ENCODE measurements at places on chromosomes 4 and X.

DNA sequence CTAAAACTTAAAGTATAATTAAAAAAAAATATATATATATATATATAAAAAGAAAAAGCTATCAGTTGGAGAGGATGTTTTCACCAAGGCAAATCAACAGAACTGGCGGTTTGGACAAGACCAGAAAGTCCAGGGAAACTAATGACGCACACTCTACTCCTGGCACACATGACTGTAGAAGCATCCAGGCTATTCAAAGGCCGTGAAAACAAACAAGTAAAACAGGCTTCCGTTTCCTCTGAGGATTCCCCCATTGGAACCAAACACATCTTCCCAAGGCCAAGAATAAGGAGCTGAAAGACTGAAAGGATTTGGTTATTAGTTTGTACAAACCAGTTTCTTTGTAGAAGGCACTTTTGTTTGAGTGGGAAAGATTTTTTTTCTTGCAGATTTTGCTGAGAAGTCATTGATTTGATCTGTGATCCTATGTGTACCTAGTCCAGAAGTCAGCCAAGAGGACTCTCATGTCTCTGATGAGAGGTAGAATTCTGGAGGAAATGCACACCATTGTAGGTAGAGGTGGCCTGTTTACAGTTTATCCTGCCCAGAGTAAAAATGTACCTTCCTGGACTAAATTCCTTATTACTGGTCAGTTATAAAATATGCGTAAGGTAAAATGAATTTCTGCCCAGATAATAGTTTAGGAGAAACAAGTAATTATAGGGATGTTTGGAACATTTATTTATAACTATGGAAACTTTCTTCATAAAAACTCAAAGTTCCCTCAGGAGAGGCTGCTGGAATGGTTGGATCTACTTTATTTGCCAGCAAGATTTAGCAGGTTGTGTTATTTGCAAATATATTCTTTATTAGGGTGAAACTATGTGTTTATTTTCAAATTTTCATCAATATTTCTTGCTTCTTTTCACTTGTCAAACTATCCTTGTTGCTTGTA is 66.5 kb downstream of the DMP1 start:
- DNase-seq = no peak

GRCh38 chr4:119788349-119789266 is 160.0 kb upstream of the PDE5A start:
- DNase-seq = no peak

DNA sequence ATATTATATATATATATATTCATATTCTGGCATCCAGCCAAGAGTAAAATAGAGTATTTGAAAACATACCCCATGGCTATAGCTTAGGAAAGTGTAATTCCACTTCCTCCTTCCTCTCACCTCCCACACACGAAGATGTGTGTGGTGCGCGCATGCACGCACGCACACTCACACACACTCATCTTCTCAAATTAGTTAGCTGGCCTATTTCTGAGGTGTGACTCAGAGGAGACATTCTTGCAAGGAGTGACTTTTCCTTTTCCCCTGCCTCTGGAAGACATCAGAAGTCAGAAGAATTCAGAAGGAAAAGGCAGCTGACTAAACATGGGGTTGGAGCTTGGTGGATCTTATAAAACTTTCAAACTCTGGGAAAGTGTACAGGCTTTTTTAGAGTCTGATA is 8.8 kb downstream of the ENPEP start:
- DNase-seq = no peak

DNA sequence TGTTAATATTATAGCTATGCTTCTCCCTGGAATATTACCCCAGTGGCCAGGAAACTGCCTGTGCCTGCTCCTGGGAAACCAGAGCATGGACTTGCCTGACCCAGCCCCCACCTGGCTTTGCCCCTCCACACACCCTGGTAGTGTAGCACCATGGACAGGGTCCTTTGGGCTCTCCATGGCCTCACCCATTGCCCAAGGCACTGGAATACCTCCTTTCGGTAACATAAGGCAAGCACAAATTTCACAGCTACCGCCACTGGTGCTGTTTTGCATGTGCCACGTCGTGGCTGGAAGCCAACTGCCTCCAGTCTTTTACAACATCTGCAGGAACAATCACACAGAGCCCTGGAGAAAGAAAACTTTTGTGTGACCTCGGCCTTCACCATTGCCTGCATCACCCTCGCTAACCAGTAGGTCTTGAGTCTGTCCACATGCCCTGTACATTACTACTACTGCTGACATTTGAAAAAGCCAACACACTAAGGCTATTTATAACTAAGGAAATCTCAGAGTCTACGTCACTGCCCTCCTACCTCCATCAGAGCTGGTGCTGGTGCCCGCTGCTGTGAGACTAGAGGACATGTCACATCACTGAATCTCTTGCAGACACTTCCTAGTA is 47.7 kb downstream of the HPGD start:
- no peak for DNase-seq

- DNase-seq = no peak
These were observed 195.0 kb upstream of the LDB2 start for GRCh38 chr4:17093481-17093880.

DNA sequence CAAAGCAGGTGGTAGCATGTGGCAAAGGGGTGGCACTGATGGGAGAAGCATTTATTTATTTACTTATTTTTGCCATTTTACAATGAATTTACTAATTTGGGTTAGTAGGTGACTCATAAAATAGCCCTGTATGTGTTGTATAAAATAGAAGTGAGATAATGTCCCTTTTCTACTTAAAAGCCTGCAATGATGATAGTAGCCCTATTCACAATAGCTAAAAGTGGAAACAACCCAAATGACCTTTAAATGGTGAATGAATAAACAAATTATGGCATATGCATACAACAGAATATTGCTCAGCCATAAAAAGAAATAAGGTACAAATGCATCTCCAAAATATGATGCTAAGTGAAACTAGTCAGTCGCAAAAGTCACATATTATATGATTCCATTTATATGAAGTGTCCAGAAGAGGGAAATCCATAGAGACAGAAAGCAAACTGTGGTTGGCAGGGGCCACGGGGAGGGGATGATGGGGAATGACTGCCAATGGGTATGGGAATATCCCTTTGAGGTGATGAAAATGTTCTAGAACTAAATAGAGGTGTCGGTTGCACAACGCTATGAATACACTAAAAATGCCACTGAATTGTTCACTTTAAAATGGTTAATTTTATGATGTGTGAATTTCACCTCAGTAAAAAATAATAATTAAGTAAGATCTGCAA is 35.8 kb upstream of the FAM9C start:
- DNase-seq = no peak

GRCh38 chr4:182567119-182567518 is 323.9 kb downstream of the TENM3 start:
- DNase-seq = no peak

DNA sequence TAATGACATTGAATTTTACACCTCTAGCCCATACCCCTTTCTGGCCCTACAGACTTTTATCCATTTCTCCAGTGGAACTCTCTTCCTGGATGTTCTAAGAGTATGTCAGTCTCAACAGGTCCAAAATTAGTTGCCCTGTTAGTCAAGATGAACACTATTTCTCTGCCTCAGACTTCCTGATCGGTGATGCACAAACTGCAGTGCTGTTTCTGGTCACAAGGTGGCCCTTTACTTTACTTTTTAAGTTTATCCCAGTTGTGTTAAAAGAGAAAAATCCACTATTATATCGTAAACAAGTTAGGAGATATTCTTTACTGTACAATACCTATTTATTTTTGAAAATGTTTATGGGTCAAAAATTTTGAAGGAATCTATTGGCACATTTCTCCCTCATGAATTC is 13.1 kb downstream of the TCEAL7 start:
- DNase-seq = no peak

DNA sequence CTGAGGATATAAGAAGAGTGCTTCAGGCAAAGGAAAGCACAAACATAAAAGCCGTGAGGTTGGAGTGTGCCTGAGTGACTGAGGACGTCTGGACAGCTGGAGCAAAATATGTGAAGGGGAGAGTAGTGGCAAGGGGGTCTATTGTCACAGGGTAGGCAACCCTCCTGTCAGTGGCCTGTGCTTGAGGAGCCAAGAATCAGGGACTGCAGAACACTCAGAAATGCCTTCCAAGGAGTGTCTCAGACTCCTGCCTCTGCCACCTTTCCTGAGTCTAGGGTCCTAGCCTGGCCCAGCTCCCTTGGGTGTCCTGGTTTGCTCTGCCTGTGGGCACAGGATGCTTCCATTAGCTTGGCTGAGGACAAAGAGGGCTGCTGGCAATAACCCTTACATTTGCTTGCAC is 152.5 kb upstream of the PJA1 start:
- DNase-seq = no peak

DNA sequence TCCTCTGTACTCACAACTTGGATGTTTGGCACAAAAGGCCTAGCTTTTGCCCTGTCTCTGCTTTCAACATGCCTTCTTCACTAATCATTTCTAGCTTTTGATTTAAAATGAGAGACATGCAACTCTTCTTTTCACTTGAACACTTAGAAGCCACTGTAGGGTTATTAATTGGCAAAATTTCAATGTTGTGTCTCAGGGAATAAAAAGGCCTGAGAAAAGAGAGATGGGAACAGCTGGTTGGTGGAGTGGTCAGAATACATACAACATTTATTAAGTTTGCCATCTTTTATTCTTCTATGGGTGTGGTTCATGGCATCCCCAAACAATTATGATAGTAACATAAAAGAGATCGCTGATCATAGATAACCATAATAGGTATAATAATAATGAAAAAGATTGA is 114.3 kb downstream of the FBXW7 start:
- no peak for DNase-seq

- DNase-seq = no peak
These were observed 331.6 kb upstream of the F9 start for GRCh38 chrX:139198936-139199335.

DNA sequence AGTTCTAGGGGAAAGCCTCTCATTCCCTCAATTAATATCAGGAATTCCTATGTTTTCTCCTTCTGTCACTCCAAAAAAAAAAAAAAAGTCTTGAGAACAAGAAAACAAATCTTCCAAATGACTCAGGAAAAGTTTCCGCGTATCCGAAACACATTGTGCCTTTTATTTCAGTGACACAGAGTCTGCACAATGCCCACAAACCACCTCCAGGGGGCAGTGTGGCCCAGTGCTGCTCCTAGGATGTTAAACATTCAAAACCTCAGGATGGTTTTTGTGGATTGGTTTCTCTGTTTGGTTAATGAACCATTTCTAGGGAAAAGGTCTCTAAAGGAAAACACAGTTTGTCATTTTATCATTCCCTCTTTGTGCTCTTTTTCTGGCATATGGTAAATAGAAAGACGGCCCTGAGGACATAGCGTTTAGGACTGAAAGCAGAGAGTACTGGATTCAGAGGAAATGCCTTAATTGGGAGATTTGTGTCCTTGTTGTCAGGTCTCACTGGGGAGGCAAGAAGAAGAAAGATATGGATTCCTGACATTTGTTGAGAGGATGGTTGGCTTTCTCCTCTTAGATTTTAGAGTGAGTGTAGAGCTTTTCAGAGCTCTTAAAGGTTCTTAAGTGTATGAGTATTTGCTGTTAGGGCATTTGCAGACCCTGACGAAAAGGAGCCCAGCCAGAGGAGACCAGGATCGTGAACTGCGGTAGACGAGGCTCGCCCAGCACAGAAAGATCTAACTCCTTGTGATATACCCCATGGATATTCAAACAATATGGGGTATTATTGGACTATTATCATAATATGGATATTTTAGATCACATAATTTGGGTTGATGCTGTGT is 65.7 kb upstream of the MAP9 start:
- DNase-seq = peak; percentile 77

GRCh38 chr4:51878431-51878830 is 35.5 kb downstream of the DCUN1D4 start:
- DNase-seq = no peak

DNA sequence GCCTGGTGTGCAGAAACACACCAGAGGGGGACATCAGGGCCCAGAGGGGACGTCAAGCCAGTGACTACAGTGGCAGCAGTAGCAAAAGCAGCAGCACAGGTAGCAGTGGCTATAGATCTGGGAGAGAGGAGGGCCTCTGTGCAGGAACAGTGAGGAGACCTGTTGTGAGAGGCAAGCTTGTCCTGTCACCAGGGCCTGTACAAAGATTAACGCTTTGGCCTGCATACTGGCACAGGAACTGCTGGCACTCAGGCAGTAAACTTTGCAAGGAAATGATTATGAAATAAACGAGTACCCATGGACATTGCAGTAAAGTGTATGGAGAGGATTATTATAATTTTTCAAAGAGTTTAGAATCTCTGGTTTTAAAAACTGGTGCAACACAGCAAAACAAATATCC is 5.5 kb upstream of the PHF8 start:
- DNase-seq = no peak

- no peak for DNase-seq
These were observed 102.1 kb upstream of the MID1IP1 start for GRCh38 chrX:38699121-38699520.

GRCh38 chrX:155767876-155768769 is 113.0 kb upstream of the VAMP7 start:
- no peak for DNase-seq

DNA sequence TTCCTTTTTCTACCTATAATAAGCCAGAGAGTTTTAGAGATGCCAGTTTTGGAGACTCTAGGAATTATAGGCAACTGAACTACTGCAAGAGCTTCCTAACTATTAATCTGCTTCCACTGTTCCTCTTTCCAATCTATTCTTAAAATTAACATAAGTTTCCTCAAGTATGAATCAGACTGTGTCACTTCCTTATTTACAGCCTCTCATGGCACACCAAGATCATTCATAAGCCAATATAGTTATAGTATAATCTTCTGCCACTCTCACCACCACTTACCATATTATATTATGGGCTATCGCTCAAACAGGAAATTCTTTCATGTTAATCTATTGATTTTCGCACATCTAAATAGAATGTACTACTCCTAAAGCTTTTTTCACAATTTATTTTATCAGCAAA is 383.5 kb downstream of the STPG2 start:
- DNase-seq = no peak

GRCh38 chr4:146059865-146060264 is 115.7 kb upstream of the LSM6 start:
- DNase-seq = no peak

- DNase-seq = no peak
These were observed 227.8 kb upstream of the SPRY1 start for GRCh38 chr4:123168812-123169211.
